Stimulated activated CD4-positive, alpha-beta T cell treated with anti-CD3 and anti-CD28 coated beads, Interleukin-15, amount 100 ng/mL, for 1 hour (primary cell): ENCODE measurements at places on chromosomes 12 and 14.
A peak's percentile ranks its signal among the peaks of the same experiment; 100 is the strongest.

GRCh38 chr14:43471595-43471994 lies 1035.5 kb downstream of the FSCB start:
- DNase-seq, result no peak

DNA sequence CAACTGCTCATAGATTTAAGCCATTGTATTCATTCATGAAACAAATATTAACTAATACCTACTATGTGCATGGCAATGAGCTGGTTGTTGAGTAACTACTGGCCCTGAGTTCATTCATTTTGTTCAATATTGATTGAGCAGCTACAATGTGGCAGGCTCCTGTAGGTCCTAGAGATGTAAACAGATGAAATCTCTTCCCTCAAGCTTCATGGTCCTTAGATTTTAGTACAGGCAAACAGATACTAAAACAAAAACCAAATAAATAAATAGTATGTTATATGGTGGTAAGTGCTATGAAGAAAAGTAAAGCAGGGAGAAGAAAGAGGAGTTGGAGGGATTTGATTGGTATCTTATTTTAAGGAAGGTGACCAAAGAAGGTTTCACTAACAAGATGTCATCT lies 77.8 kb downstream of the RERG start:
- DNase-seq, result no peak

- no peak for DNase-seq
Measured at GRCh38 chr12:132429602-132429945, 60.4 kb upstream of the FBRSL1 start.

- no peak for DNase-seq
Measured at GRCh38 chr12:66210840-66211239, 21.8 kb downstream of the IRAK3 start.

- peak; percentile 25 for DNase-seq
Measured at GRCh38 chr12:101839324-101840283, 8.8 kb upstream of the GNPTAB start.

DNA sequence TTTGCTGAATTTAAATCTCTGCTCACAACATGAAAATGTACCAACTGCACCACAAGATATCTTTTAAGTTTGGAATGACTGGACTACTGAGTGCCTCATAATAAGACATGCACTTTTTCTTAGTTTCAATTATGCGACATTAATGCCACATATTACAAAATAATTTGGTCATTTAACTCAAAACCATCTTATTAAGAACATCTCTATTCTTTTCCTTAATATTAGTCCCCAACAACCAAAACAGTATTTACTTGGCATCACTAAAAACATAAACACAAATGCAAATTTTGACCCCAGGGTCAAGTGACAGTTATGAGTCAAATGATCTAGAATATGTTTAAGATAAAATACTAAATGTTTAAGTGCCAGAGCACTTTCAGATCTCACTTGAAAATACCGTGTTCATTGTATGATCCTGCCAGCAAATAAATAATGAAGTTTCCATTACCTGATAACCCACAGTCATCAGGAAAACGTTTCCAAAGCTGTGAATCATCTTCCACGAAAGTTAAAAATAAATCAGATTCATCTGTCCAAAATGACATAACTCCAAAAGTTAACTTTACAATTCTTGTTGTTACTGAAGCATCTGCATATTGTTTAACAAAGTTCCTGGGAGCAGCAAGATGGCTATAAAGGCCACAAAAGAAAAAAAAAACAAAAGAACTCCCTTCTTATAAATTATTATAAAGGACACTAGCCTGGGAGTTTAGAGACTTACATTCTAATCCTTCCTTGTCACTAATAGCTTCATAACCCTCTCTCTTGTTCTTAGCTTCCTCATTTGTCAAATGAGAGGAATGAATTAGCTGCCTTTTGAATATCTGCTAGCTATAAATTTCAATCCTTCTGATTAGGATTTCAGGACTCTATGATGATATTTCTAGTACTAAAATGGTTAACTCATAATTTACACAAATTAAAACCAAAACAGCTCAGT lies 30.5 kb upstream of the AP4S1 start:
- DNase-seq, result no peak

DNA sequence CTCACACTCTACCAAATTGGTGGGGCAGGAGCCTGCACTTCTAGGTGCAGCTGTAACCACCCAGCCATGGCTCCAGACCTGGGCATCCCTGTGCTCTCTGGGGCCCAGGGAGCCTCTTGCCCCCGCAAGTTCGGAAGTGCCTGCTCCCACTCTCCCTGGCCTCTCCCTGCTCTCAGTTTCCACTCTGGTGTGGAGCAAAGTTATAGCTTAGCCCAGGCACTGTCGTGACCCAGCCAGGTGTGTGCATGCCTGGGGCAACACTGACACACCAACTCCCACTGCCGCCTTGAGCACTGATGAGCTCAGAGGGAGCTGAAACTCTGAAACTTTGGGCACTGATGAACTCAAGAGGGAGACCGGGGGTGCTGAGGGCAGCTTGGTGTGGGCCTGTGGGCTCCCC lies 8.7 kb upstream of the FBXO33 start:
- no peak for DNase-seq

DNA sequence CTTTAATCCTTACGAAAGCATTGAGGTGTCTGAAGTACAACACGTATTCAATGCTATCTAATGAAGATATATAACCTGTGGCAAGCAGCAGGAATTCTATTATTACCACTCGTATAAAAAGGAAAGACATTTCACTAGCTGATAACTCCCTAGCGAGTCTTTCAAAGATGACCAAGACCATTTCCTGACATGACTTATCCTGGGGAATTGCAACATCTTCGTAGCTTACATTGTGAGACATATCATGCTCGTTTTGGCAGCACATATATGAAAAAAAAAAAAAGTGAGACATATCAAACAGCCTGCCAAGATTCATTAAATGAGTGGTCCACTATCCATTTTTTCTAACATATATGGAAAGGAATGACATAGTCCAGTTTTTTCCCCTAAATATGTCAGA lies 337.0 kb downstream of the FSCB start:
- no peak for DNase-seq

- no peak for DNase-seq
Measured at GRCh38 chr14:36014236-36014635, 162.3 kb downstream of the PTCSC3 start.

DNA sequence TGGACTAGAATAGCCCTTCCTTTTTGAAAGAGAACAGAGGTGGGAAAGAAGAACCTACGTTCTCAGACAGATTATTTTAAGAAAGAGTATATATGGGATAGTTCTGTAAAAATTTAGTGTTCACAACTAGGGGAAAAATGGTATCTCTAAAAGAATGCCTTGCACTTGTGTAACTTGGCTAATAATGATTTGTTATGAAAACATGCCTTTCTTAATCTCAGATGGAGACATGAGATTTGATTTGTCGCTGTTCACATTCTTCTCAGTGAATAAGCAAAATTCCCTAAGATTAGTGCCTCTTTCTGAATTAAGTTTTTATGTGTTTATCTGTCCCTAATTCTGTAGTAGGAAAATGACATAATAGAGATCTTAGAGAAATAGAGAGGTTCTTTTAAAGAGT lies 100.8 kb downstream of the USP15 start:
- DNase-seq, result no peak

DNA sequence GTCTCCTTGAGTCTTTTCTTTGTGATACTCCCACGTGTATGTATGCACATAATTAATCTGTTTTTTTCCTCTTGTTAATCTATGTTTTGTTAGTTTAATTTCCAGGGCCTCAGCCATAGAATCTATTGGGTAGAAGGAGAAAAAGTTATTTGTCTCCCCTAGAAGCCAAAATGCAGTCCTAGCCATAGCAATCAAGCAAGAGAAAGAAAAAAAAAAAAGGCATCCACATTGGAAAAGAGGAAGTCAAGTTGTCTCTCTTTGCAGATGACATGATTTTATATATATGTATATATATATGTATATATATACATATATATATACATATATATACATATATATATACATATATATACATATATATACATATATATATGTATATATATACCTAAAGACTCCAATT lies 25.4 kb upstream of the ETV6 start:
- DNase-seq, result no peak

GRCh38 chr12:120229071-120229486 lies 28.2 kb upstream of the RPLP0 start:
- no peak for DNase-seq

DNA sequence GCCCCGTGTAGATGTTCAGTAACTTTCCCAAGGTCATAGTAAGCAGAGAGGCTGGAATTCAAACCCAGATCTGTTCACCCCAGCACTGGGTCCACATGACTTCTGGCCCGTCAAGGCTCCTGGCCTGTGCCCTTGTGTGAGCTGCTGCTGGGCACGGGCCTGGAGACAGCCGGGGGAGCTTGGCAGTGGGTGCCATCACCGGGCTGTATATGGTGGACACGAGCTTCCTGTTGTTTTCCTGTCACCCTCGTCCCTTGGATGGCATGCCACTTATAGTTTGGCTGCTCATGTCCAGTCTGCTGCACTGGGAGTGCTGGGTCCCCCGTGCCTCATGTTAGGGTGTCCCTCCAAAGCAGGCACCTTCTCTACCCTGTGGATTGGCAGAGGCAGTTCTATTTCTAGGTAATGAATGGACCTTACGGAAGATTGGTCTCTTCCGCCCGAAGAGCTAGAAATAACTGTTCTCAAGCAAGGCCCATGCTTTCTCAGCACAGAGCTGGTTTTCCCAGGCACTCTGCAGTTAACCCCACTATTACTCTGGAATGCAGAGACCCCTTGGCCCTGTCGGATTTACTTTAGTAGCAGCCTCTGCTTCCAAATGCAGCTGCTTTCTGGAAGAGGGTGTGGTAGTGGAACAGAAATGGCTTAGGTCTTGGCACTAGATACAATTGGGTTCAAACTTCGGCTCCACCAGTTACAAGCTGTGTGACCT lies 44.3 kb downstream of the ELK3 start:
- no peak for DNase-seq

DNA sequence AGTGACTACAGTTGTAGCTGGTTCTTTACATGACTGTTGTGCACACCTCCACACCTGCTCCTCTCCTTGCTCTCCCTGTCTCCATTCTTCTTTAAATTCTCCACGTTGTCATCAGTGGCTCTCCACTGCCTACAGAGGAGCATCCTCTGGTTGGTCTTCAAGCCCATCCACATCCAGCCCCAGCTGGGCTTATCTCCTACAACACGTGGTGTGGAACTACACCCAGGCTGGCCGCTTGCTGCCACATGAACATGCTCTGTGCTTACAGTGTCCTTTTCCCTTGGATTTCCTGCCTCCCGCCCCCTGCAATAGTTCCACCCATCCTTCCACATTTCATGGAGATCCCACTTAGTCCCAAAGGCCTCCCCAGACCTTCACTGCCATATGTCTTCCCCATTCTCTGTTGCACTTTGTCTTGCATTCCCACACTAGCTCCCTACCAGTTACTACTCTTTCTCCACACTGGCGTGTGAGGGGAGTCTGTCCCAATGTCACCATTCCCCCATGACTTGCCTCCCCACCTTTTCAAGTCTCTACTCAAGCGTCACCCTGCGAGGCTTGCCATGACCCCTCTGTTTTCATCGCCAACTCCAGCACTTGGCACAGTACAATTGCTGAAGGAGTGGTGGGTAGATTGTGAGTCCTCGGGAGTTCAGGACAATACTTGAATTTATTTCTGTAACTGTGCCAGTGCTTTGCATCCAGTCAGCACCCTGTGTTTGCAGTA lies 9.8 kb upstream of the MCRS1 start:
- no peak for DNase-seq

- DNase-seq, result no peak
Measured at GRCh38 chr12:116642106-116642505, 82.9 kb downstream of the MAP1LC3B2 start.

DNA sequence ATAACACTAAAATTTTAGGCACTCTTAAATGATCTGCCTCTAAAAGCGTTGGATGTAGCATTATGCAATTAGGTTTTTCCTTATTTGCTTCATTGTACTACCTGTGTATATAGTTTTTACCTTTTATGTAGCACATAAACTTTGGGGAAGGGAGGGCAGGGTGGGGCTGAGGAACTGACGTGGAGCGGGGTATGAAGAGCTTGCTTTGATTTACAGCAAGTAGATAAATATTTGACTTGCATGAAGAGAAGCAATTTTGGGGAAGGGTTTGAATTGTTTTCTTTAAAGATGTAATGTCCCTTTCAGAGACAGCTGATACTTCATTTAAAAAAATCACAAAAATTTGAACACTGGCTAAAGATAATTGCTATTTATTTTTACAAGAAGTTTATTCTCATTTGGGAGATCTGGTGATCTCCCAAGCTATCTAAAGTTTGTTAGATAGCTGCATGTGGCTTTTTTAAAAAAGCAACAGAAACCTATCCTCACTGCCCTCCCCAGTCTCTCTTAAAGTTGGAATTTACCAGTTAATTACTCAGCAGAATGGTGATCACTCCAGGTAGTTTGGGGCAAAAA lies 4.1 kb downstream of the CDKN1B start:
- no peak for DNase-seq

DNA sequence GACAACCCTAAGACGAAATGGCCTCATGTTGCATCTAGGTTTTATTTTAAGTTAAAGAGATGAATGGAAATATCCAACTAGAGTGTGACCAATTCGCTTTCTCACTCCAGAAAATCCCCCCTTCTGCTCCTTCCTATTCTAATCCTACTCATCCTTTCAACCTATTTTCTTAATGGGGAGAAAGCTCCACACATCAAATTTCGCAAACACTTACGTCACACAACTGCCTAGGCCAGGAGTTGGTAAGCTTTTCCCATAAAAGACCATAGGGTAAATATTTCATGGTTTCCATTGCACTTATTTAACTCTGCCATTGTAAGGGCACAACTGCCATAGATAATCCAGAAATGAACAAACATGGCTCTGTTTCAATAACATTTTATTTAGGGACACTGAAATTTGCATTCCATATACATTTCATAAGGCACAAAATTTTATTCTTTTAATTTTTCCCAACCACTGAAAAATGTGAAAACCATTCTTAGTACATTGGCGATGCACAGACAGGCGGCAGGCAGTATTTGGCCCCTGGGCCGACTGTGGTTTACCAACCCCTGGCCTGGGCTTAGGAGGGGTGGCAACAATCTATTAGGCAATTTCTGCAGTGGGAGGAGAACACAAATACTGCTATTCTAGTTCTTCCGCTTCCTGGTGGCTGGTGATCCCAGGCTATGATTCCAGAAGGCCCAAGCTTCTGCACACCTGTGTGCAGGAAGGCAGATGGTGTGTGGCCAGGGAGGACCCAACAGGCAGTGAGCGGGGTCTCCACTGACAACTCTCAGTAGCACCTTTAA lies 67.2 kb upstream of the FOXN3 start:
- DNase-seq, result no peak

- DNase-seq, result no peak
Measured at GRCh38 chr12:124878795-124879516, 15.3 kb upstream of the SCARB1 start.

DNA sequence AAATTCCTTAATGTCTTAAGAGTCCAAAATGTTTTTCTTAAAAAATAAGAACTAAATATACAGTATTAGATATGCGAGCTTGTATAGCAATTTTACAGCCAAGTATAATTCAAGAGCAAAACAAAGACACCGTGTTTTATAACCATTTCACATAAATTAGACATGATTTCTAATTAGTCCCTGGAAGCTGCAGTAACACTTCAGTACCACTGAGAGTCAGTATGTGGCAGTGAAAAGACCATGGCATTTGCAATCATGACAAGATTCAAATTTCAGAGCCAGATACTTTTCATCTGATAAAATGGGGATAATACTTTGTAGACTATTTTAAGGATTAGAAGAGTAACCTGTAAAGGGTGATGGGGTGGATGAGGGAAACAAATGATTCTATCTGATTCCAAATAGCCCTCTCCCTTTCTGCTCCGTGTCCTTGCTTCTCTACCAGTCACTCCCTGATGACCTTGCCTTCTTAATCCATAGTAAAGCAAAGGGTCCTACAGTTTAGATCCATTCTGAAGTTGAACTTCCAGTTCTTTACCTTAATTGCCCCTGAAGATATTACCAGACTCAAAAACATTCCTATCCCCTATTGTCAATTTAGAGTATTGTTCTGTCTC lies 145.4 kb upstream of the ABCD2 start:
- no peak for DNase-seq
